Stimulated activated CD4-positive, alpha-beta T cell treated with anti-CD3 and anti-CD28 coated beads, Interleukin-1b, Interleukin-23, amount 100 ng/mL, for 48 hours (primary cell): ENCODE measurements at places on chromosomes 11 and 22.

DNA sequence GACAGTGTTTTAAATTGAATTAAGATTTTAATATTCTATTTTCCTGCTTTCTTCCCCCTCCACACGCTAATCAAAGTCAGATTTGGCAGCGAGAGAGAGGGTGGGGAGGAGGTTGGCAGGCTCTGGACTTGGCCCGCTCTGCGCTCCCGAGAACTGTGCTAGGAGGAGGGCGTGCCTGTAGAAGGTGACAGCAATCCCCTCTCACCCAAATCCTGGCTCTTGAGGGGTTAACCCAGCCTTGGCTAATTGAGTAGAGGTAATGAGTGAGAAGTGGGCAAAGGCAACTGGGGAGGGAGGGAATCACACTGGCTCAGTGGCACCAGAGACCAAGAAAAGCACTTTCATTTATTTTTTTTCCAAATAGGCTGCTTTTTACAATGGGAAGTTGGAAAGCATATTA, 42.2 kb downstream of the BUD13 start:
- DNase-seq, result no peak

DNA sequence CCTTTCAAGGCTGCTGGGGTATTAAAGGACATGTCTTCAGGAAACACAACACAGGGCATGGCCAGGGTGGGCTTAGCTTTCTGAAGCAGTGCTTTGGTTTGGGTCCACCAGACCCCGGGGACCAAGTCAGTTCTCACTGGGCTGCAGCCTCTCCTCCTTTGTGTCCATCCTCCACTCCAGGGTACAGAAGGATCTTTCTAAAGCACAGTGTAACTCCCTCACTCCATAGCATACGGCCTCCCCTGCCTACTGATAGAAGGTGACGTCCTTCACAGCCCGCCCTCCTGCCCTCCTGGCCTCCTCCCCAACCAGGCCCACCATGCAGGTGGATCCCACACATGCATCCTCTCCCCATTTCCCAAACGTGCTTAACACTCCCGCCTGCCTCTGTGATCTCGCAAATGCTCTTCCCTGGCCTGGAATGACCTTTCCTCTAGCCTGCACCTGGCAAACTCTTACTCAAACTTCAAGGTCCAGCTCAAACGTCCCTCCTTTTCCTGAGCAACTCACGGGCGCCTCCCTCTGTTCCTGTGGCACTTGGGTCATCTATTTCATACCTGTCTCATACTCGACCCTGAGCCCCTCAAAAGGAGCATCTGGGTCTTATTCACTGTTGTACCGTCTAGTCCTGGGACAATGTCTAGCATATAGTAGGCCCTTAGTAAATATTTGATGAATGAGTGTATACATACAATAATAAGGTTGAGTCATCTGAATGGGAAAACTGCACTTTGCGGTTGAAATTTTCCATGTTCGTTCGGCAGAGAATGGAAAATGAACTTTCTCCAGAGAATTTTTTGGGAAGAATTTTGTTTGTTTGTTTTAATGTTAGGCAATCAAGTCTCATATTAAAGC, 187.7 kb downstream of the EFCAB6 start:
- no peak for DNase-seq

DNA sequence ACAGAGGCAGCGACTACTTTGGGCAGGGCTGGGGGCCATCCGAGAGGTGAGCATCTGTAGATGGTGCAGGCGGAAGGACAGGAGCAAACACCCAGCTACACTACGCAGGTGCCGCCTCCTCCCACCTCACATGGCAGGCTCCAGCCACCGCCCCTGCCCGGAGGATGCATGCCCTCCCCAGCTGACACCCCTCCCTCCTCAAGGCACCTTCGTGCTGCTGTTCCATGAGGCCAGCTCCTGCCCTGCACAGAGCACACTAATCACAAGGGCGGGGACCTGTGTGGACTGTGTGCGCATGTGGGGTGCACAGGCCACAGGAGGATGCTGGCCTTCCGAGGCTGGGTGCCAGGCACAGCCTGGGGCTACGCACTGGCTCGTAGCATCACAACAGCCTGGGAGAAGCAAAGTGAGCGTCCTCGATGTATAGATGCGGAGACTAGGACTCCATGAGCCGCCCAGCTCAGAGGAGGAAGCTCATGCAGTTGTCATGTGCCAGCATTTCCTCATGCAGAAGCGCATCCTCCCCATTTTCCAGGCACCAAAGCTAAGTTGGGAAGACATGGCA, 32.8 kb upstream of the HMOX1 start:
- no peak for DNase-seq

DNA sequence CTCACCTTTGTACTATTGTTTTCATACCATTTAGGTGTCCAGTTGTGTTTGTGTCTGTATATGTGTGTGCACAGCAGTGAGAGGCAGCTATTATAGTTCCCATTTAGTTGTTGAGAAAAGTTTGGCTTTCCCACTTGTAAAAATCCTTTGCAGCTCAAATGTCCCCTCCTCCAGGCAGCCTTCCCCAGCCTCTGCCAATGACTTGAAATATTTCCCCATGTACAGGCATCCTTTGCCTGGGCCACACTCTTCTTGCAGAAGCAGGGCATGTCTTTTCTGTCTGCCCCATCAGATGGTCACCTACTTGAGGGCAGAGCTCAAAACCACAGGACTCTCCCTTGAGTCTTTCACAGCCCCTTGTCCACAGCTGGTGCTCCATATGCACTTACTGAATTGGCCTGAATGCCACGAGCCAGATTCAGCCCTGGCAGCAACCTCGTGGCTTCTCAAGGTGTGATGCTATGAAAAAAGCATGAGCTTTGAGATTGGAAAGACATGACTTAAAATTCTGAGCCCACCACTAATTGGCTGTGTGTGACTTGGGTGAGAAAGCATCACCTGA, 39.3 kb downstream of the MYEOV start:
- DNase-seq, result no peak

GRCh38 chr11:44310463-44311272, 729 bp upstream of the ALX4 start:
- no peak for DNase-seq

DNA sequence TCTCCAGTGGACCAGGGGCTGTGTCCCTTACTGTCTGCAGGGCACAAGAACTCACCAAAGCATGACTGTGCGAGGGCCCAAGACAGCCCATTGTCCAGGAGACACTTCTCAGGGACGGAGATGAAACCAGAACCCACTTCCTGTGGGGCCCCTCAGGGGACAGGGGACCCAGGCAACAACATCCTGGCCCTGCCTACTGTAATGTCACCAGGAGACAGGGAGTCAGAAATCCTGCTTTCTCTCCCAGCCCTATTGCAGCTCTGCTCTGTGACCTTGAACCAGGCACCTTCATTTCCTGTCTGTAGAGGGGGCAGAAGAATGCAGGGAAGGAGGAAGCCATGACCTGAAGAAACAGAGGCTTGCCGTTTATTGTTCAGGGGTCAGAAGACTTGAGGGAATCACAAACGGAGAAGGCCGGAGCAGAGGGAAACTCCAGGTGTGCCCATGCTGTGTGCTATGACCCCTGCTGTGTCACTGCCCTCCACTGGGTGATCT, 98.0 kb downstream of the NAT10 start:
- no peak for DNase-seq

DNA sequence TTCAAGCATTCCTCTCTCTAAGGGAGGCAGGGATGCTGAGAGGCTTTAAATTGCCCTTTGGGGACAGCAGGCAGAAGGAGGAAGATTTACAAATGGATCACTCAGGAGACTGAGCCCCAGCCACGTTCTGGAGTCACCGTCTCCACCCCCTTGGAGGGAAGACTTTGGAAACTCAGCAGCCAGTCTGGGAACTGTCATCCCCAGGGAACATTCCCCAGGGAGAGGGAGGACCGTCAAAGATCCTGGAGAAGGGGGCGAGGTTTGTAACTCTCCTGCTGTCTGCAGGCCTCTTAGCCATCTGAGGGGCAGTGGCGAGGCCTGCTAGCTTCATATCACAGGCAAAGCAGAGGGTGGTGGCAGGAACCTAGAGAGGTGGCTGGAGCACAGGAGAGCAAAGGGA, 56.1 kb upstream of the SLC22A12 start:
- DNase-seq, result no peak

- DNase-seq, result no peak
Observed at GRCh38 chr11:125535585-125535984, 33.7 kb upstream of the EI24 start.

DNA sequence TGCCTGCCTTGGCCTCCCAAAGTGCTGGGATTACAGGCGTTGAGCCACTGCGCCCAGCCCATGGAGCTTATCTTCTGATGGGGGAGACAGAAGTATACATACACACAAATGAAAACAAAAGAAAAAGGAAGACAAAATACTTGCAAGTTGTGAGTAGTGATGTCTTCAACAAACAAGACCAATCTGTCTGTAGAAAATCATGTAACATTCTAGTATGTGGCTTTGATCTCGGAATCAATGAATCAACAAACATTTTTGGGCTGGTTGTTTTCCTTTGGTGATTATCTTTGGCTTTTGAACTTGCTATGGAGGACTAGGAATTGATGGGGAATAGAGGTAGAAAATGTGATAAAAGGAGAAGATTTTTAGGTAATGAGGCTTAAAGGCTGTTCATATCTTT, 3.4 kb upstream of the CTNND1 start:
- DNase-seq, result no peak

DNA sequence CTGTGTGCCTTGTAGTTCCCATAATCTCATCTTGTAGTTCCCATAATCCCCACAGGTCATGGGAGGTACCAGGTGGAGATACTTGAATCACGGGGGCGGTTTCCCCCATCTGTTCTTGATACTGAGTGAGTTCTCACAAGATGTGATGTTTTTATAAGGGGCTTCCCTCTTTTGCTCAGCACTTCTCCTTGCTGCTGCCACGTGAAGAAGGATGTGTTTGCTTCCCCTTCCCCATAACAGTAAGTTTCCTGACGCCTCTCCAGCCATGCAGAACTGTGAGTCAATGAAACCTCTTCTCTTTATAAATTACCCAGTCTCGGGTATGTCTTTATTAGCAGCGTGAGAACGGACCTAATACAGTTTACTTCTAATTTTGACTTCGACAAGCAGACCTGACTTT, 14.0 kb upstream of the SMIM38 start:
- DNase-seq, result no peak
